Mammary epithelial cell (primary cell): ENCODE measurements at places on chromosomes 3 and 15.
A peak's percentile ranks its signal among the peaks of the same experiment; 100 is the strongest.

- peak; percentile 30 for DNase-seq
These were observed 859 bp downstream of the RORA start for GRCh38 chr15:61227950-61228936.

- DNase-seq = peak; percentile 51
These were observed 88.3 kb upstream of the ACP3 start for GRCh38 chr3:132228923-132229322.

DNA sequence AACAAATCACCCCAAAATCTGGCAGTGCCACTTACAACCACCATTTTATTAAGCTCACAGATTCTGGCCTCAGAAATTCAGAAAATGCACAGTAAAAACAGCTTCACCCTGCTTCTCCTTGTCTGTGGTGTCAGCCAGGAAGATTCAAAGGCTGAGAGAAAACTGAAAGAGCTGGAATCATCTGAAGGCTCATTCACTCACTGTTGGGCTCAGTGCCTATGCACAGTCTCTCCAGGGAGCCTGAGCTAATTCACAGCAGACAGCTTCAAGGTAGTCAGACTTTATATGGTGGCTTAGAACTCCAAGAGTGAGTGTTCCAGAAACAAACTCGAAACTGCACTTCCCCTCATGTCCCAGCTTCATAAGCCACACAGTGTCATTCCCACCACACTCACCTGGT lies 16.5 kb upstream of the PLOD2 start:
- DNase-seq = no peak

- DNase-seq = no peak
These were observed 31.2 kb downstream of the RFTN1 start for GRCh38 chr3:16482194-16482769.

DNA sequence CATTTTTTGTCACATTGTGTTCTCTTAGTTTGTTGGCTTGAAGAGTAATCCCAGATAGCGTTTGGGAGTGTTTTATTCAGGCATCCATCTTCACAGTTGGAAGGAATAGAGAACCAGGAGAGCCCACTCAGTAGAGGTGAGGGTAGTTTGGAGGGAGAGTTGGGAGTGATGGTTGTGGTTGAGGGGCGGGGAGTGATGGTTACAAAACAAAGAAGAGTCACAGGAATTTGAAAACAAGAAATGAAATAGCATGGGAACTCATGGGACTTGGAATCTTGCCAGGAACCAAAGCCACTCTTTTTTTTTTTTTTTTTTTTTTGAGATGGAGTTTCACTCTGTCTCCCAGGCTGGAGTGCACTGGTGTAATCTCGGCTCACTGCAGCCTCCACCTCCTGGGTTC lies 36.3 kb downstream of the DUT start:
- DNase-seq = no peak

DNA sequence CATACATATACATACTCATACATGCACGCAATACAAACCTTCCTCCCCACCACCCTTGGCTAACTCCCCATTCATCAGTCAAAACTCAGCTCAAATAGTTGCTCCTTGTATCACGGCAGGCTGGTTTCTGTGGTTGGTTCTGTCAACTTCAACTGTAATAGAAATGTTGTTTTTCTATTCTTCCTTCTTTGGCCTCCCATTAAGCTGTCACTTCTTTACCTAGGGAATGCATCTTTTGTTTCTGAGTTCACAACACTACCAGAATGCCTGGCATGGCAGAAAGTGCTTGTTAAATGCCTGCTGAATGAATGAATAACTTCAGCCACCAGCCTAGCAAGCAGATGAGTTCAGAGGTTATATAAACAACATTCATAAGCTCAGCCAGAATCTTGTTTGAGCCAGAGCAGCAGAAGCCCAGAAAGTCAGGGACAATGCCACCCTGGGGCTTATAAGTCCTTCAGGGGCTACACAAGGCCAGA lies 63.1 kb downstream of the B3GALNT1 start:
- DNase-seq = no peak

GRCh38 chr3:195147649-195148080 lies 123.3 kb downstream of the XXYLT1 start:
- no peak for DNase-seq

DNA sequence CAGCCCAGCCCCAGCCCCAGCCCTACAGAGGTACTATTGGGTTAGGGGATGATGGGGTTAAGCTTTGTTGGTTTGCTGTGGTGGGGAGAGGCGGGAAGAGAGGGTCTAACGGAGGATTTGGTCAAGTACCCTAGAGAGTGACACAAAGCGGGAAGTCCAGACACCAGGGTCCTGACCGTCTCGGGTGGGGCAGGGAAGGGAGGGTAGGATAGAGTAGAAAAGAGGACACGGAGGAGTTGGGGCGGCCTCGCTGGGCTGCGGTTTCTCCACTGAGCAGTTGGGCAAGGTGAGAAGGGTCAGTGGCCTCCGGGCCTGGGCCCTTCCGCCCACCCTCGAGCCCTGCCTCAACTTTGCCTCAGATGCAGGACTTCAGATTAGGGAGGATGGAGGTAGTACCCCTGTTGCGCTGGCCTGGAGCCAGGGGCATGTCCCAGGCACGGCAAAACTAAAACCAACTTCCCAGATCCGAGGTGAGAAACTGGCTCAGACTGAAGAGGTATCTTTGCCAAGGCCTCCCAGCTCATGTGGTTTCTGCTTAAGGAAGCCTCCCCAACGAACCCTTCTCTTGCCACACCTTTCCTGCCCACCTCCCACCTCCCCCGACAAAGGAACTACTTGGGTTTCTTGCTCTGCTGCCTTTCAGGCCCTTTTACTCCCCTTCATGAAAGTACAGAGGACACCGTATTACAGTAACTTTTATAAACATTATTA lies 551 bp downstream of the PML start:
- DNase-seq = peak; percentile 42

DNA sequence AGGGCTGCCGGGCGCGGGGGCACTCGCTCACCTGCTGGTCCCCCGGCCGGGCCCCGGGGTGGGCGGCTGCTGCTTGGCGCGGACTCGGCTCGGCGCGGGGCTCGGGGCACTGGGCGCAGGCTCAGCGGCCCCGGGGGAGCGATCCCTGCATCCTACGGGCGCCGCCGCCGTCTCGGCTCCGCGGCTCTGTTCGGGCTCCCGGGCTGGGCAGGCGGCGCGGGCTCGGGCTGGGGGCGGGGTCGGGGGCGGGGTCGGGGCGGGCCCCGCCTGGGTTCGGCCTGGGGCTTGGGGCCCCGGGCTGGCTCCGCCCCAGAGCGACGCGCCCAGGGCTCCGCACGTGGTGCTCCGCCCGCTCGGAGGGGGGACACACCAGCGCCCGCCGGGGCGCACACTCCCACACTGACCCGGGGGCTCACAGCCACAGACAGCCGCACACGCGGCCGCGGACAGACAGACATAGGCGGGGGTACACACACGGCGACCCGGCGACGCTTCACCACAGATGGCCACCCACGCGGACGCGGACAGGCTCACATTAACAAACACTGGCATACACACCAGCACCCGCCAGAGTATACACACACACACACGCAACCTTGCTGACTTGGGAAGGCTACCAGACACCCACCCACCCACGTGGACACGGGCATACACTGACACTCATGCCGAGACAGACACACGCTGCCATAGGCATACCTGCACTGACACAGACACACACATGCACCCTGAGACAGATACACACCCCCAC lies at the start of gene SCN5A:
TSS of gene SCN5A (minus strand) at position 188 of the 748 bp plus-strand sequence. CDS start 16,380 bp downstream, outside the sequence.
- no peak for DNase-seq
